ENCODE measurements at places on chromosomes 2 and 18.

DNA sequence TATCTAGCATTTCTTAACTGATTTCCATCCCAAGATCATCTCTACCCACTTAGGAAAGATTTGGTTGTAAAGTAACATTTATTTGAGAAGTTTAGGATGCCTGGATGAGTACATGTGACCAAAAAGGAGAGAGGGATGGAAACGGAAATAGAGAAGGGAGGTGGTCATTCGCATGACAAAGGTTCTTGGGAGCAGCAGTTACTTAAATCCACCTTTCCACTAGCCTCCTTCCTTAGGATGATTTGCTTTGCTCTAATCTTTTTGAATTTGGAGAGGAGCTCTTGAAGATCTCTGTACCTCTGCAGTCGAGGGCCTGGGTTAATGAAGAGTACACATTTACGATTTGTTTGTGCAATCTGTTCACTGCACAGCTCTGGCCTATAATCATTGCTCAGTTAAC, 623.5 kb downstream of the EPHA4 start:
- no peak for DNase-seq

GRCh38 chr18:31716362-31716761, 32.0 kb upstream of the B4GALT6 start:
- no peak for DNase-seq

DNA sequence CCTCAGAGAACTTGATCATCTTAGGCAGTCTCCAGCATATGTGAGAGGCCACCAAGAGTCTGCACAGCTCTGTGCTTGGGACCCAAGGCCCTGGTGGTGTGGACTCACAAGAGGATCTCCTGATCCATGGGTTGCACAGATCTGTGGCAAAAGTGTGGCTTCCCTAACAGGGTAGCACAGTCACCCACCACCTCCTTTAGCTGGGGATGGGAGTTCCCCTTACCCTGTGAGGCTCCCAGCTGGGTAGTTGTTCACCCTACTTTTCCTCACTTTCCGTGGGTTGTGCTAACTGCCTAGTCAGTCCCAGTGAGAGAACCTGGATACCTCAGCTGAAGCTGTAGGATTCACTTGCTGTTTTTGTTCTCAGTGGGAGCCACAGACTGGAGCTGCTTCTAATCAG, 123.7 kb downstream of the FTCDNL1 start:
- DNase-seq, result no peak

- DNase-seq, result no peak
Measured at GRCh38 chr2:150473767-150474166, 13.7 kb downstream of the RND3 start.

GRCh38 chr2:23419171-23420090, 34.5 kb downstream of the KLHL29 start:
- no peak for DNase-seq

GRCh38 chr2:174794851-174795374, 30.6 kb upstream of the CHRNA1 start:
- no peak for DNase-seq

GRCh38 chr2:127172306-127172705, 47.8 kb downstream of the CYP27C1 start:
- DNase-seq, result no peak

DNA sequence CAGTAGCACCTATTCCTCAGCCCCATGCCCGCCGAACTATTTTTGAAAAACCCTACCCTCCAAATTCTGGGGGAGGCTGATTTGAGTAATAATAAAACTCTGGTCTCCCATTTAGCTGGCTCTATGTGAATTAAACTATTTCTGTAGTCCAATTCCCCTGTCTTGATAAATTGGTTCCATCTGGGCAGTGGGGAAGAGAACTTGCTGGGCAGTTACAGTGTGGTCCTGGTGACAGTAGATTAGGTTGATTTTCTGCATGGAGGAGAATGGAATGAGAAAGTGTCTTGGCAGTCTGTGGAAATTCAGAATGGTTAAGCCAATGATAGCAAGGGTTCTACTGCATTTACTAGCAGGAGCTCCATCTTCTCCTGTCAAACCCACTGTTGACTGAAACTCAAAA, 95.0 kb downstream of the SPP2 start:
- DNase-seq, result no peak

DNA sequence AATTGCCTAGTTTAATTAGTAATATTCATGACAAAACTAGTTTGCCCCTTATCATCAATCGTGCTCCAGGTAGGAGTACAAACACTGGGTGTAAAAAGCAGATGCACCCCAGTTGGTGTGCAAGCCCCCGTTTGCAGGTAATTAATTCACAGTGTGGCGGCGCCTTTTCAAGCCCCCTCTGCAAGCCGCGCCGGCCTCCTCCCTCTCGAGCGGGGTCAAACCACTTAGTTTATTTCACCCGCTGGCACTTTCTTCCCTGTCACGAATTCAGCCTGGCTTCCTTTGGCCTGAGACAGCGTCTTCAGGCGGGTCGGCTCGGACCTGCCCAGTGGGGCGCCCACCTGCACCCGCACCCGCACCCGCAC, 64.7 kb upstream of the MAPRE2 start:
- no peak for DNase-seq

DNA sequence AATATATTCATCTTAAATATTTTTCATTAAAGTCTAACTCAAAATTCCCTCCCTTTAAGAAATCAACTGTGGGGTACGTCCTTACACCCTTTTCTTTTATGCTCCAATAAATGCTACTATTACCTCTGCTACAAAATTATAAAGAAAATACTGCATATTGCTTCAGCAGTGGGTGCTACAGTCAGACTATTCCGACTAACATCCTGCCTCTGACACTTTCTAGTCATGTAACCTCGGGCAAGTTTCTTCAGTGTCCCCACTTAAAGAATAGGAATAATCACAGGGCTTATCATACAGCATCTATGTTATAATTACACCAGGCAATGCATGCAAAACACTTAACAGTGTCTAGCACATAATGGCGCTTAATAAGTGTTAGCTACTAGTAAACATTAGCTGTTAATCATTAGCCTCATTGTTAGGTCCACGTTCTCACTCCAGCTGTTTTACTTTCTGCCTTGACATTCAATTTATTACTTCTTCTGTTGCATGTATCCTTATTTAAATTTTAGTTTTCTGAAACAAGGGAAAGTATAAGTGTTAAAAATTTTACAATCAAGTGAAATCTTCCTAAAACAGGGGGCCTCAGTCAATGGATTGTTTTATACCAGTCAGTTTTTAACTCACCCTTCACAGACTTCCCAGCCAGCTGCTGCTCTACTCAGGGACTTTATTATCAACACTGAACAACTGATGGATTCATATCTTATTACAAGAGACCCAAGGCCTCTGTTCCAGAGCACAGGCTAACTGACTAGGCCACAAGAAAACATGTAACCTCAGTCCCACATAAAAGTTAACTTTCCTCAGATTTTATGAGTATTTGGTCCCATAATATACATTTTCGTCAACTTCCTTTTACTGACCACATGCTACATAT, 54.0 kb downstream of the CLASP1 start:
- no peak for DNase-seq

- DNase-seq, result no peak
Measured at GRCh38 chr2:196307775-196308305, 136.5 kb upstream of the STK17B start.

Data from stimulated activated CD4-positive, alpha-beta T cell treated with anti-CD3 and anti-CD28 coated beads, Interleukin-12 subunit alpha, Interleukin-12 subunit beta, amount 100 ng/mL, for 4 hours (primary cell).